Adrenal gland (tissue), 19 donors: ENCODE measurements at places on chromosomes 12 and 14. TPM values are rescaled to one million over a fixed set of nuclear protein-coding genes. Genes with fewer than 3 reads are reported as not detected.

The FGF23 gene
- not detected for total RNA-seq

The COX8C gene
- not detected for total RNA-seq

The TAS2R9 gene
- total RNA-seq: not detected

The HOXC9 gene
- 1.2 TPM for total RNA-seq

DNA sequence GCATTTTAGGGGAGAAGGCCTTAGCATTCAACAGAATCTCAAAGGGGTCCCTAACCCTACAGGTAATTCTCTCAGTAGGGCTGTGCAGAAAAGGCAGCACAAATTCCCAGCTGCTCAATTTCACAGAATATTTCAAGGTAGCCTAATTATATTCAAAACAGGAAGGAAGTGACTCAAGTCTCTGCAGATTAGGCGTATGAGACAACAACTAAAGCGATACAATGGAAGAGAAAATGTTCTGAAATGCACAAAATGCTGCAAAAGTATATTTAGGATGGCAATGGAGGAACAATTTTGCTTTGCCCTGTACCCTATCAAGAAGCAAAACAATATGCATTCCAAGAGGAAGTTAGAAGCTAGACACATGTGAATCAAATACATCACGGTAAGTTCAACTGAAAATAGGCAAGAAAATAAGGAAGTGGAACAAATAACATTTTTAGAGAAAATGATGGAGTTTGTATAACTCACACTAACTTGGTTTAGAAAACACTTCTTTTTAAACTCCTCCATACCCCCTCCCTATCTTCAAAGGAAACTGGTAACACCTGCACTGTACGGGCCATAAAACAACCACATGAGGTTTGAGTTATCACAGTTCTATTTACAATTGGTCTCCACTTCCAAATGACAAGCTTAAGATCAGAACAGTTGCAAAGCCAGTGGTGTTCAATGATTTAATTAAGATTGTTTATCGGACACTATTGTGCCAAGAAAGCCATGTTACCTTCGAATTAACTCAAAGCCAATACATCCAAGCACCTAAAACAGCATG lies 1.6 kb downstream of the GIT2 start:
- H3K4me1 ChIP-seq: peaks cover 9% of the 10 kb centered on the region
- H3K27ac ChIP-seq: peak overlapping the region; percentile 93
- no peaks in the 10 kb centered on the region for H3K27me3 ChIP-seq

GRCh38 chr14:67413806-67414769 lies 2.1 kb upstream of the PLEK2 start:
- no peak for DNase-seq
- H3K4me3 ChIP-seq: no peak overlapping the region
- H3K4me1 ChIP-seq: peaks cover 13% of the 10 kb centered on the region
- H3K27me3 ChIP-seq: no peaks in the 10 kb centered on the region

DNA sequence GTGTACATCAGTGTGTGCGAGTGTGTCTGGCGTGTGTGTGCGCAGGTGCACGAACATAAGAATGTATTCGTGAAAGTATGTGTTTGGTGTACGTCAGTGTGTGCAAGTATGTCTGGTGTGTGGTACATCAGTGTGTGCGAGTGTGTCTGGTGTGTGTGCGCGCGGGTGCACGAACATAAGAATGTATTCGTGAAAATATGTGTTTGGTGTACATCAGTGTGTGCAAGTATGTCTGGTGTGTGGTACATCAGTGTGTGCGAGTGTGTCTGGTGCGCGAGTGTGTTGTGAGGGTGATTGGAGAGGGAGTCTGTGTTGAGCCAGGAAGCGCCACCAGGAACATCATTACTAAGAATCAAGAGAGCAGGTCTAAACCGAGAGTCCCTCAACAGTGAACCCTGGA lies 143.8 kb downstream of the BCL11B start:
- H3K27me3 ChIP-seq: no peaks in the 10 kb centered on the region
- no peak overlapping the region for H3K4me3 ChIP-seq
- H3K4me1 ChIP-seq: no peaks in the 10 kb centered on the region

GRCh38 chr14:102541771-102542170 lies 32.2 kb upstream of the ANKRD9 start:
- no peak for DNase-seq
- no peak overlapping the region for H3K4me3 ChIP-seq

- H3K27me3 ChIP-seq: no peaks in the 10 kb centered on the region
- no peaks in the 10 kb centered on the region for H3K36me3 ChIP-seq
- H3K4me1 ChIP-seq: no peaks in the 10 kb centered on the region
- H3K27ac ChIP-seq: no peak overlapping the region
- no peak for DNase-seq
Observed at GRCh38 chr12:59181196-59181777, 261.0 kb upstream of the LRIG3 start.

- peak; percentile 88 for DNase-seq
- no peaks in the 10 kb centered on the region for H3K36me3 ChIP-seq
- H3K4me3 ChIP-seq: no peak overlapping the region
- H3K4me1 ChIP-seq: no peaks in the 10 kb centered on the region
- no peak overlapping the region for H3K27ac ChIP-seq
Observed at GRCh38 chr14:104872469-104873341, 7.6 kb downstream of the CEP170B start.

DNA sequence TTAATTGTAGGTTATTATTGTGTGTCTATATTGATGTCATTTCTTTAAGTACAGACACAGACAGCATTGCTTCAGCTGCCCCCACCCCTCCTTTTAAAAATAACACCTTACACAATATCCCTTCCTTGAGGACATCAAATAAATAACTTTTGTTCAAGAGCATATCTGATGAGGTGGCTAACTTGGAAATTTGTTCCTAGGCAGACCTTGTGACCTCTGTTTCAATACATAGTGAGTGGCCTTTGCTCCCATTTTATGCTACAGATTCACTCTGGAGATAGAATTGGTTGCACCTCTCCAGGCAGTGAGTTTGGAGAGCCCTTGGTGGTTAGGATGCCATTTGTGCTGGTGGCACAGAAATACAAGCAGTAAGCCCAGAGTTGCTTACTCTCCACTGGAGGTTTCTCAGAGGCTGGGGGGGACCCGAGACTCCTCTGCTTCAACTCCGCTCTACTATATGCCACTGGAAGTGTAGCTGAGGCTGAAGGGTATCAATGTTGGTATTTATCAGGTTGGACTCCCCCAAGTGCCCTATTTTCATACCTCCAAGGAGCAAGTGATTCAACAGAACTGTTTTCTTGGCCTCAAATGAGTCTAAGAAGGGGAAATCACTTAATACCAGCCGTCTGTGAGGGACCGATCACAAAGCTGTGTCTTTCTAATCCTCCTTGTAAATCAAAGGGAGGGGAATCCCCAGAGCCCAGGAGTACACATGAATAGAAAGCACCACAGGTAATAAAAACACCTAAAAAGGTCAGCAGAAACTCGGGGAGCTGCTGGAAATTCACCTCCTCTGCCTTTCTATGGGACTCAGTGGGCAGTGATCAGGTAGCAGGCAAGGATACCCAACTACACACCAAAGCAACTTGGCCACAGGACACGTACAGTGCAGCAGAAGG lies 463.1 kb downstream of the RAD51B start:
- H3K4me3 ChIP-seq: no peak overlapping the region
- H3K4me1 ChIP-seq: no peaks in the 10 kb centered on the region
- no peak for DNase-seq
- no peaks in the 10 kb centered on the region for H3K27me3 ChIP-seq
- no peak overlapping the region for H3K27ac ChIP-seq

DNA sequence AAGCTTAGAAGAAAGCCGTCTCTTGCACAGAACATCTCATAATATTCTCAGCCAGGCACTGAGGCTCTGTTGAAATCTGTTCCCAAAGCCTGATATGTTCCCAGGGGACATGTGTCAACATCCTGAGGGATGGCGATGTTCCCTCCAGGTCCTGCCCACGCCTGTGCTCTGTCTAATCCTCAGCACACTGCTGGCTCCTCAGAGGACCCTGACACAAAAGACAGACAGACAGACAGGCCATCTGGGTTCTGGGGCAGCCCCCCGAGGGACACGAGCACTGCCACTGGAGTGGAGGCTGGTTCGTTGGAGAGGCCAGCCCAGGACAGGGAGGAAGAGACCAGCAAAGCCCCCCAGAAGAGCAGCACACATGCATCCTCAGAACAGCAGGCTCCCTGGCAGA lies 27.8 kb downstream of the CHGA start:
- no peaks in the 10 kb centered on the region for H3K27me3 ChIP-seq
- H3K4me3 ChIP-seq: no peak overlapping the region
- no peak for DNase-seq
- H3K4me1 ChIP-seq: no peaks in the 10 kb centered on the region
